Activated CD4-positive, CD25-positive, alpha-beta regulatory T cell (primary cell): ENCODE measurements at places on chromosomes 1 and 21.

DNA sequence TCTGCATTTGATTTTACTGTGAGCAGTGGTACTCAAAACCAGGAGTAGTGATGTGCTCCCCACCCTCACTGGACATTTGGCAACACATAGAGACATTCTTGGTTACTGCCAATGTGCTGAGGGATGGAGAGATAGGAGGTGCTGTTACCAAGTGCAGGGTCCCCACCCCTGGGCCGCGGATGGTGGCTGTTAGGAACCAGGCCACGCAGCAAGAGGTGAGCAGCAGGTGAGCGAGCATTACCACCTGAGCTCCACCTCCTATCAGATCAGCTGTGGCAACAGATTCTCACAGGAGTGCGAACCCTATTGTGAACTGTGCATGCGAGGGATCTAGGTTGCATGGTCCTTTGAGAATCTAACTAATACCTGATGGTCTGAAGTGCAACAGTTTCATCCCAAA, 95.7 kb downstream of the AKT3 start:
- DNase-seq: no peak

DNA sequence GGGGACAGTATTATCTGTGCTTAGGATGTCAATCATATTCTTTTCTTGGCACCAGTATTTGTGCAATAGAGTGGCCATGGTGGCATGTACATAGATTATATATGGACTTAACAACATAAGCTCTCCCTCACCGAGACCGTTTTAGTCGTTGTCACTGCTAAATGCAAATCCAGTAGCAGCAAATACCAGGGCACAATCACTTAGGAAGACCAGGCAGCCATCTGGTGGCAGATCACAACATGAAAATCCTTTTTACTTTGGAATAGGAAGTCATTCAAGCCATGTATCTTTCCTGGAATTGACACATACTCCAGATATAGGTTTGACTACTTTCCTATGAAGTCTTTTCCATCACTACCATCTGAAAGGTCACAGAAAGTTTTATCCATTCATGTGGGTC, 53.2 kb upstream of the C1orf87 start:
- DNase-seq: no peak

DNA sequence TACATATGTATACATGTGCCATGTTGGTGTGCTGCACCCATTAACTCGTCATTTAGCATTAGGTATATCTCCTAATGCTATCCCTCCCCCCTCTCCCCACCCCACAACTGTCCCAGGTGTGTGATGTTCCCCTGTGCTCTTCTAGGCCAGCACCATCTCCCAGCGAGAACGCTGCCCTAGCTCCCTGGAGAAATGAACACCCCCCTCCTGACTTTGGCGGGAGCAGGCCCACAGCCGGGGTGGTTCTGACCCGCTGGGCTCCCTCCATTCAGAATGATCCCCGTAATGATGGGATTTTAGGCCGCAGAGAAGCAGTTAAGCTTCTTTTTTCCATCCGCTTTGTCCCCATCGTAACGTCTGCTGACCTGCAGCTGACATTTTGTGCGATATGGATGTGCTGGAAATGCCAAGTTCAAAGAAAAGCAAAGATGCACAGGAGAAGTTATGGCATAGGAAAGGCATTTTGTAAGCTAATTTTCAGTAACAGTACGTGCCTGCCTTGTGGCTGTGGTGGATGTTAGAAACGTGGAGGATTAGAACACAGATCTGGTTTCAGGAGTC, 39.3 kb downstream of the ELK4 start:
- no peak for DNase-seq

- no peak for DNase-seq
These were observed at the start of gene PTGFR for GRCh38 chr1:78490861-78491450. Gene PTGFR (plus strand): TSS chr1:78490974. CDS start chr1:78492744, 1,770 bp downstream.

DNA sequence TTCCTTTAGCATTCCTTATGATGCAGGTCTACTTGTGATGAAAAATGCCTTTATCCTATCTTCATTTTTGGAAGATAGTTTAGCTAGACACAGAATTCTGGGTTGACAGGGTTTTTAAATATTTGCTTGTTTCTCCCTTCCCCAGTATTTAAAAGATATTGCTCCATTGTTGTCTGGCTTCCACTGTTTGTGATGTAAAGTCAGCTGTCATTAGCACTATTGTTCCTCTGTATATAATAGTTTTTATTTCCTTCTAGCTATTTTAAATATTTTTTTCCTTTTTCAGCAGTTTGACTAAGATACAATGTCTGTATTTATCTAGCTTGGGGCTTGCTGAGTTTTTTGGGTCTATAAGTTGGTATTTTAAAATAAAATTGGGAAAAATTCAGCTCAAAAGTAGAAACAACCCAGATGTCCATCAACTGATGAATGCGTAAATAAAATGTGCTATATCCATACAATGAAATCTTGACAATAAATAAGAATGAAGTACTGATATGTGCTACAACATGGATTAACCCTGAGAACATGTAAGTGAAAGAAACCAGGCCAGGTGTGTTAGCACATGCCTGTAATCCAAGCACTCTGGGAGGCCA, 11.2 kb downstream of the IFT25 start:
- no peak for DNase-seq

DNA sequence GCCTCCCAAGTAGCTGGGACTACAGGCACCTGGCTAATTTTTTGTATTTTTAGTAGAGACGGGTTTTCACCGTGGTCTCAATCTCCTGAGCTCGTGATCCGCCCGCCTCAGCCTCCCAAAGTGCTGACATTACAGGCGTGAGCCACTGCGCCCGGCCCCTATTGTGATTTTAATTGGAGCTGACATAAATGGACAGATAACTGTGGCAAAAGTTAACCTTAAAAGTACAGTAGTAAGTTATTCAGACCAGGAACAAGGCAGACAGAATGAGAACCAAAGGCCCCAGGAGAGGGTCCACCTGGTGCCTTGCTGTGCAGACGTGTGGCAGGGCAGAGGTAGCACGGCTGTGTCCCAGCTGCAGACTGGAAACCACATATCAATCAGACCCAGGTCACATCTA, 11.0 kb downstream of the TMEM201 start:
- DNase-seq: no peak

- no peak for DNase-seq
These were observed 52.3 kb upstream of the IKBKE start for GRCh38 chr1:206417774-206418614.

DNA sequence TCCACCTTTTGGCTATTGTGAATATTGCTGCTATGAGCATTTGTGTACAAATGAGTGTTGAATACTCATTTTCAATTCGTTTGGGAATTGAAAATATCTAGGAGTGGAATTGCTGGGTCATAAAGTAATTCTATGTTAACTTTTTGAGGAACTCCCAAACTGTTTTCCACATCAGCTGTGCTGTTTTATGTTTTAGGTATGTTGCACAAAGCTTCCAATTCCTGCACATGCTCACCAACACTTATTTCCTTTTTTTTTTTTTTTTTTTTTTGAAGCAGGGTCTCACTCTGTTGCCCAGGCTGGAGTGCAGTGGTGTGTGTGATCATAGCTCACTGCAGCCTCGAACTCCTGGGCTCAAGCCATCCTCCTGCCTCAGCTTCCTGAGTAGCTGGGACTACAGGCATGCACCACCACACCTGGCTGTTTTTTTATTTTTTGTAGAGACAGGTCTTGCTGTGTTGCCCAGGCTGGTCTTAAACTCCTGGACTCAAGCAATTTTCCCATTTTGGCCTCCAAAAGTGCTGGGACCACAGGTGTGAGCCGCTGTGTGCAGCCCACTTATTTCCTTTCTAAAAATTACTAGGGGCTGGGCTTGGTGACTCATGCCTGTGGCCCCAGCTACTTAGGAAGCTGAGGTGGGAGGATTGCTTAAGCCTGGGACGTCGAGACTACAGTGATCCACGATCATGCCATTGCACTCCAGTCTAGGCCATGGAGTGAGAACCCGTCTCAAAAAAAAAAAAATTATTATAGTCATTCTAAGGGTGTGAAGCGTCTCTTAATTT, 33.4 kb downstream of the TMCC2 start:
- DNase-seq: no peak

- DNase-seq: no peak
These were observed 6.0 kb downstream of the FOXJ3 start for GRCh38 chr1:42328916-42329496.

DNA sequence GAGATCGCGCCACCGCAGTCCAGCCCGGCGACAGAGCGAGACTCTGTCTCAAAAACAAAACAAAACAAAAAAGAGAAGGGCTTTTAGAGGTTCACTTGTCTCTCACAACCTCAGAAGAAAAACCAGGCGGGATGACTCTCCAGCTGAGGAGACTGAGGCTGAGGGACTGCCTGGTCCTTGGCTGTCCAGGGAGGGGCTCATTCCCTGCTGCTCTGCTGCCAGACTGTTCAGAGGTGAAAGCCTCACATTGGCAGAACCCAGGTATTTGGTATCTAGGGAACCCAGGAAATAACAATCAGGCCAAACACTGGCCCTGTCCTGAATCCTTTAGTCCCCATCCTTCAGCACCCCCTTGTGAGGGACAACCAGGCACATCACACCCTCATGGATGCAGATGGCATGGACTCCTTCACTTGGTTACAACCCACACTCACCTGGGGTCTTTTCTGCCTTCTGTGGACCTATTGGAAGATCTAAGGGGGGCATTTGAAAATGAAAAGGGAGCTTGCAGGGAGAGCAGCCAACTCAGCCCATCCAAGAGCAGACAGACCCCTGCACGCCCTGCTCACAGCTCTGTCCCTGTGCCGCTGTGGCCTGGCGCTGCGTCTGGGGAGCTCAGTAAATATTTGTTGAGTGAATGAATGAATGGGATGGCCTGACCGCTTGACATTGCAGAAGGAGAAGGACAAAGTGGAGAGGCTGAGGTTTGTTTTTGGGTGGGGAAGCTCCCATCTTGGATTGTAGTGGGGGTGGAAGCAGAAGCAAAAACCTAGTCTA, 33.4 kb downstream of the CD247 start:
- DNase-seq: no peak

DNA sequence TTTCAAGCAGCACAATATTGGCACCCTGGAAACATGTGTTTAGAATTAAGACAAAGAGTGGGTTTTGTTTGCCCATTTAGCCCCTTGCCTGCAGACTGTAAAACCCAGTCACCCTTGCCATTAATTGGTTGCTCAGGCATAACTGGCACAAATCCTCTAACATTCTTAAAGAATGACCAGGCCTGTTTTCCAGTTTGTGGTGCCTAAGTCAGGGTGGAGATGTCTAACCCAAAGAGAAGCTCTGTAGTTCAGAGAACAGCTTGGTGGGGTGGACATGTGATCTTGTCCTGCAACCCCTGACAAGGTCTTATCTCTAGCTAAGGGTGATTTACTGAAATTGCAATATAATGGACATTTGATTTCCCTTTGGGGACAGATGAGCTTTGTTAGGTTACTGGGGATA, 8.8 kb upstream of the ANGPTL7 start:
- DNase-seq: no peak

DNA sequence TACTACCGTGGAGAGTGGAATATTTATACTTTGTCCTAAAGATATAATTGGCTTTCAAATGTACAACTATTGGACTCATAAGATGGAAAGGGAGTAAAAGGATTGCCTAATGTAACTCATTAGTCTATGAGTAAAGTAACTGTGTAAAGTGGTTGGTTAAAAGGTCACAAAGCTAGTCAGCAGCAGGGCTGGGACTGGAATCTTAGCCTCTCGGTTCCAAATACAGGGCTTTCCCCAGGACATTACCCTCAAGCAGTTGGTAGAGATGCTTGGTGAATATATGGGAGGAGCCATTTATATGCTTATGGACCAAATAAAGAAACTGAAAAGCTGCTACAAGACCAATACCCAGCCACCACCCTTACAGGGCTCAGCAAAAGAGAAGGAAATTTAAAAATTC, 283.7 kb downstream of the HLX start:
- DNase-seq: no peak

- DNase-seq: no peak
These were observed 36.6 kb downstream of the C1orf87 start for GRCh38 chr1:60036856-60037460.

GRCh38 chr1:23589585-23589986, 30.3 kb upstream of the ID3 start:
- DNase-seq: no peak

DNA sequence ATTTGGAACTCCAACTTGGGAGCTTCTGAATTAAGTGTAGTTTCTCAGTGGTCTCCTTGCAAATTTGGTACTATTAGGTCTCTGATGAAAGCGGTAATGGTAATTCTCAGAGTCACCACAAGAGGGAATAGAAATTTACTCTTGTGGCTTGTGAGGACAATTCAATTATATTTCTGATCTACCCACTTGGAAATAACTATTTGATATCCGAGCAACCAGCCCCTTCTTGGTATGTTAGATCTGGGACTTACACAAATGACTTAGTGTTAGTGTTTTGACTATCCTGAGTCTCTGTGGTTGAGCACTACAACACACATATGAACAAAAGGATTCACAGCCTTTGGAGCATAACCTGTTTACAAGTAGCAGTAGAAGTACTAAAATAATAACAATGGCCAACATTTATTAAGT, 68.1 kb downstream of the RPS6KA1 start:
- no peak for DNase-seq

DNA sequence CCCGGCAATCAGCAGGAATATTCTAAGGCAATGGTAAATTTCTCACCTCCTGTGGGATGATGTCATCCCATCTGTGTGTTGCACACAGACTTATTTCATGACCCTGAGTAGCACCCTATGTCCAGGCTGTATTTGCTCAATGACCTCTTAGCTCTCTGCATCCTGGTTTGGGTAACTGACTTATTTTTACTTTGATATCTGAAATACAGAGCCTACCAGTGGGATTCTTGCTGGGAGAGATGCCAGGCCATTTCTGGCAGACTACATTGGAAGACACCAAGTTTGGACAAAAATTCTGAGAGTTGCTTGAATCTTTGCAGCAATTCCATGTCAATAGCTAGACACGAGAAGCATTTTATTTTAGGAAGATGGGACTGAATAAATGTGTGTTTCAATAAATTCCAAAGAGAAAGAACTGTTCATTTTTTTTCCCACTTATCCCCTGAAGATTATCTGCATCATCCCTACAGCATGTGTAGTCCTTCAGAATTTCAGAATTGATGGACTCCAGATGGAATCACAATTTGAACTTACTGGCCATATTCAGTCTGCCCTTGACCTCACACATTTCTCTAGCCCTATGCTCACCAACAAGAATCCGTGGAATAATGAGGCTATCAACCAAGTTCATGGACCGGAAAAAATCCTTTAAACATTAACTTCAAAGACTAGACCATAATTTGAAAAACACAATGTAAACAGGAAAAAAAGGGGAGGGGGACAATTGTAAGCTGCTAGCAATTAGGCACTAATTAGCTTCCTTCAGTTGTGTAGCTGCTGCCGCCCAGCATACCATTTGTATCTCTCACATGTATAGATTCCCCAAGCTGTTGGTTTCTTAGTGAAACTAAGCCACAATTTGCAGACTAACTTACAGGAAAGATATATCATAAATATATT, 226.5 kb downstream of the HMCN1 start:
- no peak for DNase-seq

DNA sequence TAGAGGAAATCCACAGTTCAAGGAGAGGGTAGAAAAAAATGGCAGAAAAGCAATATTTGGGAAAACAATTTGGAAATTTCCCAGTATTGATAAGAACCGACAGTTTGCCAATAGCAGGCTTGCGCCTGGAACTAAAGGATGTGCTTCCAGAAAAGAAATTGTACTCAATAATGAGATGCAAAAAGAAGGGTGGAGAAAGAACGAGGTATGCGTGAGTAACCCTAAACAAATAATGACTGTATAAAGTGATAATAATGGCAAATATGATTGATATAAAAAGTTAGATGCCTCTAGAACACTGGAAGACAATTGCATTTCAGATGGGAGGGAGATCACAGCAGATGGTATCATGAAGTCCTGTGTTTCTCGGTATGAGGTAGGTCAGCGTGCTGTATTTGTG, 458.9 kb downstream of the DSCAM start:
- DNase-seq: no peak
